B cell (primary cell): ENCODE measurements at places on chromosomes 7 and 10.

DNA sequence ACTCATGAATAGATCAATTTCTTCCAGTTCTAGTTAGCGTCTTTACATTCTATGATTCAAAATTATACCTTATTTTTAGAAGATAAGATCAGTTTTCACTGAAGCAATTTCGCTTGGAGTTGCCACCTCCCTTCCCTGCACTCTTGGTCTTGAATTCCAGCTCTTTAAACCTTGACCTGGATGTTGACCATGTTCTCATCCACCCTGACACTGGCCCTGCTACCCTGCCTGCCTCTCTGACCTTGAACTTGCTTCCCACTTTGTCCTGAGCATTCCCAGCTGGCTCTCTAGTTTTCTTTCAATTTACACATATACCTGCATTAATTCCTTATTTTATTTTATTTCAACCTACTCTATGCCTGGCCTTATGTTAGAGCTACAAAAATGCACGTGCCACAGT, 274.9 kb upstream of the IGFBP3 start:
- DNase-seq: no peak

DNA sequence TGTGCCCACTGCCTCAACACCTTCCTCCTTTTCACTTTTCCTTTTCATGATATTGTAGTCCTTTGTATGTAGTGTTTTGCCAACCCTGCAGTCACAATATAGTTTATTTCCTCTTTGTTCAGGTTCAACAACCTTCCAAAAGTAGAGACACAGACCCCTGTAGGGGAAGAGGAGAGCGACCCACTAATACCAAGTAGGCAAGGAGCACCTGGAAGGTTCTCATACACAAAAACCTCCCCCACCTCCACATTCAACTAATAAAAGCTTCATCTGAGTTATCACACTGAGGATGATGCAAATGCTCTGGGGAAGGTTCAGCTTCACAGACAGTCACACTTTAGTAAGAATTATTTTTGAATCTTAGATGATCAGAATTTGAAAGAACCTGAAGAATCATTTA, 41.6 kb downstream of the PIK3AP1 start:
- peak; percentile 56 for DNase-seq

DNA sequence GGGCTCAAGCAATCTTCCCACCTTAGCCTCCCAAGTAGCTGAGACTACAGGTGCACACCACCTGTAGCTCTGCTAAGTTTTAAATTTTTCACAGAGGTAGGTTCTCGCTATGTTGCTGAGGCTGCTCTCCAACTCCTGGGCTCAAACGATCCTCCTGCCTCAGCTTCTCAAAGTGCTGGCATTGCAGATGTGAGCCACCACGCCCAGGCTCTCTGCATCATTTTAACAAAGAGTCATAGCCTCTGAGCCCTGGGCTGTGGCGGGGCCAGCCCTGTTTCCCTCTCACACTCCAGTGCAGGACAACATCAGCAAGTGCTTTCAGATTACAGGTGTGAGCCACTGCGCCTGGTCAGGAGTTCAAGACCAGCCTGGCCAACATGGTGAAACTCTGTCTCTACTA, 102.5 kb downstream of the COL26A1 start:
- DNase-seq: no peak

DNA sequence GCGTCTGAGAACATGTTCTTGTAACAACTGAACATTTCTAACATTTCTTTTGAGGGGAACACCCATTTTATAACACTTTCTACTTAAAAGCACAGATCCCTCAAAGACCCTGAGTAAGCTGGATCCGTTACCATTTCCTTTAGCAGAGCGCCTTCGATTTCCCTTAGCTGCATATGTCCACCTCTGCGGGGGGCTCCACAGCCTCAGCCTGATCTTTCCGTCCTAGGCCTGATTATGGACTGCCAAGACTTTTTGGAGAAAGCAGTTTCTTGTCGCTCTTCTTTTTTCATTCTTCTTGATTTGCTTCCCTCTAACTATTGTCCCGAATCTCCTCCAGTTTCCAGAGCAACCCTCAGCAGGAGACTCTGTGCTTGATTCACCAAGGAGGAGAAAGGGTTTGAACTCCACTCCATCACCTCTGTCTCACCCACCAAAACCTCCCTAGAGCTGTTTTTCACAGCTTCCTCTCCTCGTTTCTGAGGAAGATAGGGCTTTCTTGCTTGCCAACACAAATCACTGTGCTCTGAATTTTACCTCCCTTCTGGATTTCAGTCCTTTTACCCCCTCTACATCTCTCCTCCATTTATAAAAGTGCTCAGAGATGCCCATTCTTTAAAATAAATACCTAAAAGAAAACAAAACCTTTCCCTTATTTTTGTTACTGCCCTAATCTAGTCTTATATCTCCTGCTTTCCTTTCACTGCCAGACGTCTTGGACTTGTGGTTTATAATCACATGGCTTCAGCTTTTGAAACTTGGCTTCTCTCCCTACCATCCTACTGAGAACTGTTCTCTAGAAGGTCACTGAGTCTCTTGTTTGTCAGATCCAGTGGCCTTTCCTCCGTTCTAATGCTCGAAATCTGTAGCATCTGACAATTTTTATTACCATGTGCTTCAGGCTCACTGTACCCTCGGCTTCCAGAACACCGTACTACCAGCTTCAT, 30.5 kb upstream of the ZRANB1 start:
- DNase-seq: no peak

DNA sequence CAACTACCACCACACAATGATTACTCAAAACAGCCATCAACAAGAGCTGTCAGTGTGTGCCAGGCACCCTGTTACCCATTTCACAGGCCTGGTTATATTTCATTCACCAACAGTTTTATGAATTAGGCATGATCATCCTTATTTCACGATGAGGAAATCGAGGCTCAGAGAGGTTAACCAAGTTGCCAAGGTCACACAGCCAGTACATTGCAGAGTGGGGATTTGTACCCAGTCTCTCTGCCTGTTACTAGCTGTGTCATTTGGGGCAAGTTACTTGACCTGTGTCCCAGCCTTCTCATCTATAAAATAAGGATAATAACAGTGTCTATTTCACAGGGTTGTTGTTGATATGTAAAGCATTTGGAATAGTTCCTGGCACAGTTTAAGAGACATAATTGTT, 97.2 kb downstream of the COL13A1 start:
- no peak for DNase-seq

GRCh38 chr10:97796651-97797050, 24.9 kb upstream of the SFRP5 start:
- DNase-seq: no peak

GRCh38 chr7:82323806-82324205, 119.8 kb downstream of the CACNA2D1 start:
- no peak for DNase-seq

DNA sequence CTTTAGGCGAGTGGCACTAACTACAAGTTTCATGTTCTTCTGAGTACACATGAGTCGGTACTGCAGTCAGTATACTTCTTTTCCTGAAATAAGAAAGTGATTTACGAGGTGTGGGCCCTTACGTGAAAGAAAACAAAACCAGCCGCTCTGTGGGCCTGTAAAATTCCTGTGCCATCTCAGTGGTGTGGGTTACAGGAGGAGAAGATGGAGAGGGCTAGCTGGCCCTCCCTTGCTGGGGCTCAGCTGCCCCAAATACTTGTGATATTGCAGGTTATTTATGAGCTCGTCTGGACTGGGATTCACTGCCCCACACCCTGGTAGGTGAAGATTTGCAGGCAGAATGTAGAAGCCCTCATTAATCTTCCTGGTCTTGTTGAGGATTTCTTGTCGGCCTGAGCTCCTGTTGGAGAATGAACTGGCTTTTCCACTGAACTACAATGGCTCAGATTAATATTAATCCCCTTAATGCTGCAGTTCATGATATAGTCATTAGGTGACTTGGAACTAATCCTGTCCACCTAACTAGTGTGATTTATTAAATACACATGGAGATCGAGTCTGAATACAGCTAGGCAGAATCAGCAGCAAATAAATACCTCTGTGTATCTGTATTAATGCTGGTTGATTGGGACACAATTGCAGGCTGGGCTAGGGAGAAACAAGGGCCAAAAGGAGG, 68.0 kb downstream of the GBF1 start:
- DNase-seq: no peak

DNA sequence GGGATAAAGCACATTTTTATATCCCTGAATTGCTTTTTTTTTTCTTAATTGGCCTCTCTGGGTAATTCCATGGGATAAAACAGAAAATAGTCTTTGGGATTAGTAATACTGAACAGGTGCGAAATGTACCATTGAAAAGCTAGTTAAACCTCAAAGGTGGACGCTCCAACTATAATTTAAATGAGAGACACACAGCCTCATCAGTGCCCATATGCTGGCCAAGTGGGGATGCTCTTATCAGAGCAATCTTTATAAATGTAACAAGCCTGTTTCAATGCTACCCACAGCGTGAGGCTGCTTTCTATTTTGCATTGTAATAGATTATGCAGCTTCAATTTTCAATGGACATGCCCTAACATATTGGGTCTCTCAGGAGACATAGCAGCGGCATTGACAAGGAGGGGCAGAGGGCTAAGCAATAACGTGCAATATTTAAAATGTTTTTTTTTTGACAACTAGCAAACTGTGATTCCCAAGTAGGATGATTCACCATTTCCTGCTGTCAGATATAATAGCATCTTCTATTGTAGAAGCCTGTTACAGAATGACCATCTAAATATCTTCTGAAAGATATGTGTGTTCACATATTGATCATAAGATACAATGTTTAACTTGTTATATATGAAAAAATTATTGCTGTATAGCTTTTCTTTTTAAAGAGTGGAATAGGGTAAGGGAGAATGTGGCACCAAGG, 91.3 kb upstream of the BET1 start:
- DNase-seq: no peak

DNA sequence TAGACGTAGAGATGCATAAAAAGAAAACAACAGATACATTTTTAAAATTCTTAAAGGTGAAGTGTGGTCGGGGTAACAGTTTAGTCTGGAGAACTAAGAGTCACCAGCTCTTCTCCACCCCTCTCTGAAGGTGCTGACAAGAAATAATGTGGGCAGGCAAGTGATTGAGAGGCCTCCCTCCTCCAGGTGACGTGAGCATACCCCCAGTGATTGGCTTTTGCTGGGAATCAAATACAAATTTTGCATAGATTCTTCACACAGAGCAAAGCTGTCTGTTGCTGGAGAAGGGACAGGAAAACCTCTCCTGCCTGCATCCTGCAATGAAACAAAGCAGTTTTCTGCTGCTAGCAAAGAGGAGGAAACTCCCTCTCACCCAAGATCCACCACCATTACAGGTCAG, 115.0 kb downstream of the DGKB start:
- no peak for DNase-seq

DNA sequence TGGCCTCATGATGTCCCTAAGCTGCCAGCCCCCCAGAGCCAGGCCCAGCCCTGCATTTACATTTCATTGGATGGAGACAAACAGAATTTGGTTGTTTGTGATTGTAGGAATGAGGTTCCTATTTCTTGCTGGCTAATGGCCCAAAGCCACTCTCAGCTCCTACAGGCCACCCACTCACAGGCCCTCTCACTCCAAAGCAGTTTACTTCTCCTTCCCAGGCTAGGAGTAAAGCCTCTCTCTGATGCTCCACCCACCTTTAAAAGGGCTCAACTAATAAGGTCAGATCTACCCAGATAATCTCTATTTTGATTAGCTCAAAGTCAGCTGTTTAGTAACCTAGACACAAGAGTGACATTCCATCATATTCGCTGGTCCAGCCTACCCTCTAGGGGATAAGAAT, 11.2 kb upstream of the CUZD1 start:
- DNase-seq: no peak

DNA sequence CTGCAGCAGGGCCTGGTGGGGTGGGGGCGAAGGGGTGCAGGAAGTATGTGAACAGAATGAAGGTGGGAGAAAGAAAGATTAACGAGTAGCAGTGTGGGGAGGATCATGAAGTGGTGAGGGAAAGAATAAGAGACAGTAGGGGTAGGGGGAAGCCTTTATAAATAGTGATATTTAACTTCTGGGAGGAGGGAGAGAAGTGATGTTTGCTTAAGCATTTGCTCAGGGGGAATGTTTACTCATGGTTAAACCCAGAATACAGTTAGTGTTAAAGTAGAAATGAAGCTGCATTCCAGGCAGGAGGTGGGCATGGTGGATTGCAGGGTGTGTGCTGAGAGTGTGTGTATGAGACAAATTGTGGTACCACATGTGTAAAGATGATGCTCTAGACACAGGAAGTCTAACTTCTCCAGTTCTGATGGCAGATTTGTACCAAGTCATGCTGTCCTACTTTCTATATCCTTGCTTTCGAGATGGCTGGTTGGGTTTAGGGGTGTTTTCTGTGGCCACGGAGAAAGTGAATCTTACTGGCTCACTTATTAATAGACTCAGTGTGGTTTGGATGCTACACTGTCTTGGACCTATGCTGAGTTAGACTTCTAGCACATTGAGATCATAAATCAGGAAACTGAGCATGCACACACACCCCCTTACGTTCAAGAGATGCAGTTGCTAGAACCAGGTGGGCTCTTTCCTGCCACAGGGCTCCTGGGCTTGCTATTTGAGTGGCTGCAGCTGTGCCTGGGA, 10.6 kb upstream of the DNMBP start:
- peak; percentile 49 for DNase-seq

- DNase-seq: no peak
Observed at GRCh38 chr7:16284581-16284980, 136.8 kb downstream of the CRPPA start.

GRCh38 chr10:131681122-131681521, 219.7 kb upstream of the PPP2R2D start:
- no peak for DNase-seq

DNA sequence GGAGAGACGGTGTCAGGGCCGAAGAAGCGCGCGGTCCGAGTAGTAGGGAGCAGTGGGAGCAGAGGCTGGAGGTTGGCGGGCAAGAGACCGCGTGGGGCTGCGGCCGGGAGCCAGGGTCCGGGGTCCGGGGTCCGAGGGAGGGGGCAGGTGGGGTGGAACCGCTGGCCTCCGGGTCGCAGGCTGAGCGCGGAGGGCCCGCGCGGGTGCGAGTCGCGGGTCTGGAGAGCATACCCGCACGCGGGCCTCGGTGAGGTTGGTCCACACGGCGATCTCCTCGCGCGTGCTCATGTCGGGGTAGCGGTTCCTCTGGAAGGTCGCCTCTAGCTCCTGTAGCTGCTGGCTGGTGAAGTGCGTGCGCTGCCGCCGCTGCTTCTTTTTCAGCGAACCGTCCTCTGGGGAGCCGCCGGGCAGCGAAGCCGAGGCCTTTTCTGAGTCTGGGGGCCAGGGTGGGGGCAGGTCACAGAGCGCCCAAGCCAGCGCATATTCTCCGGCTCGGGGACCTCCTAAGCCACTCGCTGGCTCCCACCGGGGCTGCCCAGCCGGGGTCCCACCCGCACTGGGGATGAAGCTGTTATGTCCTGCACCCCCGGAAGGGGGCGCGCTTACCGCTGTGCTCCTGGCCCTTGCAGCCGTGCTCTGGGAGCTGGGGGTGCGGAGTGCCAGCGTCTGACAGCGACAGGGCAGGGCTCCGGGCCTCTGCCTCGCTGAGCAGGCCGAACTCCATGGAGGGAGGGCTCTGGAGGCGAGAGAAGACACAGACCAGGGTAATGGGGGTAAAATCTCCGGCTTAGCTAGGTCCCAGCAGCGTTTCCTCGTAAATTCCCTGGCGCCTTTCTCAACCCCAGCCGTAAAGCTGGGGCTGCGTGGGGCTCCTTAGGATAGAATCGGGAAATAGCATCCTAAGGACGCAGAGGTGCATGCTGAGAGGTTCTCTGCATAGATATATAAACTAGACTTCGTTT, 5.5 kb downstream of the ELOVL3 start:
- DNase-seq: peak; percentile 77

- no peak for DNase-seq
Observed at GRCh38 chr7:90705391-90706071, 109.4 kb downstream of the CDK14 start.

GRCh38 chr10:89332123-89332633, 4.4 kb downstream of the IFIT3 start:
- peak; percentile 79 for DNase-seq

GRCh38 chr10:74925708-74926107, 99.3 kb downstream of the KAT6B start:
- DNase-seq: no peak

- DNase-seq: no peak
Observed at GRCh38 chr10:91626936-91627335, 5.9 kb downstream of the PPP1R3C start.
